IPS DF 6.9 (cell line): ENCODE measurements at places on chromosomes 7 and 10.

DNA sequence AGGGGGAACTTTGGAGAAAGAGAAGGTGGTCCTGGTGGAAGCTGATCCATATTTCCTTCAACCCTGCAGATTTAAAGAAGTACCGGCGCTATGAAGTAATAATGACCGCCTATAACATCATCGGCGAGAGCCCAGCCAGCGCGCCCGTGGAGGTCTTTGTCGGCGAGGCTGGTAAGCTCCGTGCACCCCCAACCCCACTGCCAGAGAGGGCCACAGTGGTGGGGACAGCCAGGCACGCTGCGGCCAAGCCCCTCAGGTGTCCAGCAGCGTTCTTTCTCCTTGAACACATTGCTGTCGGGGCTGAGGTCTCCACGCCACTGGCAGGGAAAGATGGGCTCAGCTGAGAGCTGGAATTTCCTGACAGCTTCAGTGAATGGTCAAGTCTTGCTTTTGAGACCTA is 503.7 kb upstream of the FOXK1 start:
- DNase-seq: no peak

- DNase-seq: no peak
Observed at GRCh38 chr7:151166629-151167196, 781 bp downstream of the GBX1 start.

- DNase-seq: no peak
Observed at GRCh38 chr7:127872122-127872521, 159.1 kb downstream of the LRRC4 start.

DNA sequence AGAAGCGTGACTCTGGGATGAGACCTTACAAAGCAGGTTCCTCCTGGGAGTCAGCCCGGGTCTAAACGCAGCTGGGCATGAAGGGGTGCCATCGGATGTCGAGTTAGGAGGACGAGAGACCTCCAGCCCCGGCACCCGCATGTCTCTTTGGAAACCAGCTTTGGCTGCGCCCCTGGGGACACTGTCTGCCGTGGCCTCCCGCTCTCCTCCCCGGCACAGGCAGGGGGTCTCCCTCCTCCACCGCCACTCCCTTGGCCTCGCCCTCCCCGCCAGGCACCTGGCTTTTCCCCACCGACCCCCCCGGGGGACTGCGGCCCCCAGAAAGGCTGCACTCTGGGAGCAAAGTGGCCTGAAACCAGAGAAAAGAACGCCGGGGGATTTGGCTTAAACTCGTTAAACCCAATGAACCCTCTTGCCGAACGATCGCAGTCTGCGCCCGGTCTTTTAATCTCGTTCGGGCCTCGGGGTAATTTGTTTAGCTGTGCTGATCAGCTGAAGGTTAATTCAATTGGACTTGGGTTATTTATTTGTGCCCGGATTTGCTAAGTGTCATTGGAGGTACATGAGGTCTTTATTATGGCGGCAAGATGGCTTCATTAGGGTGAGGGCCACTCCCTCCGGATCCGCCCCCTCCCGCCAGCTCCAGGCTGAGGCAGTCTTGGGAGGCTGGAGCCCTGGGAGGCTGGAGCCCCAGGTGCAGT is 16.4 kb upstream of the PSMG3 start:
- DNase-seq: no peak

GRCh38 chr10:103278862-103279298 is 1.9 kb downstream of the INA start:
- DNase-seq: no peak

DNA sequence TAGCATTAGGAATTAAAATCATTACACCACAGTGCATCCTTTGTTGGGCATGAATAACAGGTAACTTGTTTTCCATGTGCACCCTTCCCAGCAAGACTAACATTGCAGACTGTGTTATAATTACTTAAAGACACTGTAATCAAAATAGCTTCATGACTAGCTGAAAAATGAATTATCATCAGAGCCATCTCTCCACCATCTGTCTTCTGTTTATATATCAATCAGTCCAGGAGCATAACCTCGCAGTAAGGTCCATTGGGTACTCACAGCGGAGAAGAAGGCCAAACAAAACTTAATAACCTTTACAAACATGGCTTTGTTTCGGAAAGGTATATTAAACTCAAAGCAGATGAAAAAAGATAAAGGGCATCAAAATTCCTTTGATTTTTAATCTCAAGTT is 90.6 kb downstream of the ODAD2 start:
- DNase-seq: no peak

DNA sequence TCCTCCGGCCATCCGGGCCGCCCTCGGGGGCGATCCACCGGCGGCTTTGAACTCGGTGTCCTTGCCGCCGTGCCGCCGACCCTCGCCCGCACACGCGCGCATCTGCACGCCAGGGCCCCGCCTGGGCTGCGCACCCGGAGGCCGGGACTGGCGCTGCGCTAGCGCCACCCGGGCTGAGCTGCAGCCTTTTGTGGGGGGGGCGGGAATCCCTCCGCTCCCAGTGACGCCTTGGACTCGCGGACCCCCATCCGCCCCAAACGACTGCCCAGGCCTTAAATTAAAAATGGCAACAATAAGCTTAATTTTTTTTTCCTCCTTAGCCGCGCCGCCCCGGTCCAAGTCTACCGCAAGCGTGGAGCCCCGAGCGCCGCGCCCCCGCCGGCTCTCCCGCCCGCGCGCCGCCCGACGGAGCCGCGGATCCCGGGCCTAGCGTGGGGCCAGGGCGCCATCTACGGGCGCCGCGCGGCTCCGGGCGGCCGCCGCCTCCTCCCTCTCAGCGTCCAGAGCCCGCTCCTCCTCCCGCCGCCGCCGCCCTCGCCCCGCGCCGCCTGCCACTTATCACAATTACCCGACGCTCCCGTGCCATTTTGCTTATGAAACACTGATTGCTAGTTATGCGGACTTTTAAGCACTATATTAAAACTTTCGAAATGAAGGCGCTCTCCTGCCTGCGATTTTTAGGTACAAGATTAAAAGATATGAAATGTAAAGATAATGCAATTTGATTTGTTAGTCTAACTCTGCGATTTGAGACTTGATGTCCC is 7.5 kb upstream of the EBF3 start:
- no peak for DNase-seq

DNA sequence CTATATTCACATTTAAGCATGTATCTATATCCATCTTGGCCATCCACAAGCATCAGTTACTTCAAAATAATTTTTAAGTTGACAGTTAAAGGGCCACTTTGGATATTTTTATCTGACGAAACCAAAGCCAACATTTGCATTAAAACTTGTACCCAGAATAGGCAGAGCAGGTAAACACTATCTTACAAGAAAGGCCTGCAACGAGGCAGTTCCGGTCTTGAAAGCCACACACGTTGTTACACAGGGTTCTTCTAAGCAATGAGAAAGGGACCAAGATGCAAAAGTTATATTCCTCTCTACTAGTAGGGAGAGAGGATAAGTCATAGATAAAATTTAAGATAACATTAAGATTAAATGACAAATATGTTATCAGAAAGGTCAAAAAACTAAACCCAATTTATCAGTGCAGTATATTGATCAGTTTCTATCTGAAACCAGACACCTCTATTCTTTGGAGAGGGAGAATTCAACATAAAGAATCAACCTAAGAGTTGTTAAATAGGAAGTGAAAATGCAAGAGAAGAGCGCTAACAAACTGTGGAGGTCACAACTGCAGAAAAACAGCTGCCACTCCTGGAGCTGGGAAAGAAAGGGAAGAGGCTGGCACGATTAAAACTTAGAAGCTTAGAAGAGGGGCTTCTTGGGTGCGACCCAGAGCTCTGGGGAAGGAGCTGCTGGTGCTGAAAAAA is 701.3 kb downstream of the TNS3 start:
- DNase-seq: no peak

DNA sequence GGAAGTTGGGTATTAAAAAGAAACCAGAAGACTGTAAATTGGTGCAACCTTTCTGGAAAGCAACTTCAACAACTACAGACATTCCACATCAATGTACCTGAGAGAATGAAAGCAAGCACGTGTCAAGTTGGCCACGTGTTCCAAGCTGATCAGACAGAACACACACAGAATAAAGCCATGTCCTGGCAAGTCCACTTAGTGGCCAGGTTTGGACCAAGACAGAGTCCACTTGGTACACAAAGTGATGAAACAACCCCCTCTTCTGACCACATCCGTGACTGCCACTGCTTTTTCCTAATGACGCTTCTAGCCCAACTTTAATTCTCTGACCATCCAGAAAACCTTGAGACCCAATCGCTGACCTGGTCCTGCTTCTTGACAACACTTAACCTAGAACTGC is 109.4 kb downstream of the ABLIM1 start:
- DNase-seq: peak; percentile 37

GRCh38 chr7:35384761-35385700 is 131.1 kb upstream of the TBX20 start:
- no peak for DNase-seq

DNA sequence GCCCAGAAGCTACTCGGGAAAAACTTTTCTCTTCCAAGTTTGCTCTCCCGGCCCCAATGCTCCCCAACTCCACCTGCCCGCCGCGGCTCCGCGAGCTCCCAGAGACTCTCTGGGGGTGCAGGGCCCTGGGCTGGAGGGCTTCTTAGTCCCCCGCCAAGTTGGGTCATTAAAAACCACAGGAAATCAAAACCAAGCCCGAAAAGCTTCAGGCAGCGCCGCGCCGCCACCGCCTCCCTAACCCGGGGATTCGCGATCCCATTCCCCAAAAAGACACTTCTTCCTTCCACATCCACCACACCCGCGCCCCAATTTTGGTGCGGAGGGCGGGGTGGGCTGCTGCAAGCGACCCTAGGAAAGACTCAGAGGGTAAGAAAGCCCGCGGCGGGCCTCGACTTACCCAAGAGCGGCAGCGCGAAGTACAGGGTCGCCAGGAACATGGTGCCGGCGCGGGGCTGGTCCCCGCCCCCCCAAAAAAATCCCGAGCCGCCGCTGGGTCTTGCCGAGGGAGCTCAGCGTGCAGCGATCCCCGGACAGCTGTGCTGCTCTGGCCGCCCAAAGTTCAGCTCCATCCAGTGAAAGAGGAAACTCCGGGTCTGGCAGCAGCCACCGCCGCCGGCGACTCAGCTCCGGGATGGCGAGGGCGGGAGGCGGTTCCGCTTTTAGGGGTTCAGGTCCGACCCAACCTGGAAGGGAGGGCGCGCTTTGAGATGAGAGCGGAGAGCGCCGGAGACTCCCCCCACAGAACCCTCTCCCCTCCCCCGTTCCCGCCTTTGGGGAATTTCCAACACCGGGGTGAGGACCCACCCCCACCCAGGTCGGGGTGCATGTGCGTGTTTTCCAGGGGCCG is 1.2 kb downstream of the GFRA1 start:
- no peak for DNase-seq

GRCh38 chr10:17349717-17350116 is 104.7 kb downstream of the ST8SIA6 start:
- no peak for DNase-seq

GRCh38 chr10:33773253-33773573 is 438.7 kb upstream of the NRP1 start:
- no peak for DNase-seq
